ENCODE measurements at places on chromosomes 12 and 14. TPM values are rescaled to one million over a fixed set of nuclear protein-coding genes. Genes with fewer than 3 reads are reported as not detected.

Gene TSPAN11
- not detected for total RNA-seq

Gene FZD10
- total RNA-seq = not detected

Gene KRT2
- not detected for total RNA-seq

Gene OR4E2
- not detected for total RNA-seq

Gene PIGH
- 27.6 TPM for total RNA-seq

DNA sequence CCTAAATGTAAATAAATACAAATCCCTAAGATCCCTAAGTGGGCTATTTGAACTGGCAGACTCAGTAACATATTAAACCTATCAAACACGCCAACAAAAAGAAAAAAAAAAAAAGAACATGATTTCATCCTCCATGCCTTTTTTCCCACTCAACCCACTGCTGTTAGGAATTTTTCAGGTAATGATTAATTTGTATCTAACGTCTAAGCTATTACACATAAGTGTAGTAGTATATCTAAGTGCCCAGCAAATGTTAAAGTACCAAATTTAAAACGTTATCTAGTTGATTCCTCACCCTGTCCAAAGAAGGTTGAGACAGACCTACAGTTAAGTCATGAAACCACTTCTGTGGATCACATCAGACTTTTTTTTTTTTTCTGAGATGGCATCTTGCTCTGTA is 16.4 kb upstream of the ARID4A start:
- no peak for DNase-seq

DNA sequence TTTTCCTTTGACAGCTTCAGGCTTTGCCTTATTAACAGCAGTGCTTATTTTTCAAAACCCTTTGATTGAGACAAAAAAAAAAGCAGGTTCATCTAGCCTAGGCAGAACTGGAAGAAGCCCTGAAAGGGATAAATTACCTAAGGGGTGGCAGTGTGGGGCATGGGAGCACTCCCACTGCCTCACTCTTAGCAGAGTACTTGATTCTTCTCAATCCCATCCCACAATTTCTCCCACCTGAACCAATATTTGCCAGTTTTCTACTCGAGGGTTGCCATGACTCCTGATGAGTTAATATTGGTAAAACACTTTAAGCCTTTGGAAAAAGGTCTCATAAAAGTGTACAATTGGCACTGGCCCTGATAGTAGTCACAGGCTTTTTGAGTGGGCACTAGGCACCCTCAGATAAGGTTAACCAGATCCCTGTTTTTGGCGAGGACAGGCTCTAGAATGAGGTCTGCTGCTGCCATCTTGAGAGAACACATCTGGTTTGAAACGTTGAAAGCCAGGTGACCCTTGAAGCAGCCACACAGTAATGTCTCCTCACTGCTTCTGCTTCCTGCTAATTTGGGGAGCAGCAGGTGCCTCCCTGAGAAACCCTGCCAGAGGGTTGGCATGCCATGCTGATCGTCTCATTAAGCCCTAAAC is 320.0 kb downstream of the RAD51B start:
- DNase-seq = no peak

DNA sequence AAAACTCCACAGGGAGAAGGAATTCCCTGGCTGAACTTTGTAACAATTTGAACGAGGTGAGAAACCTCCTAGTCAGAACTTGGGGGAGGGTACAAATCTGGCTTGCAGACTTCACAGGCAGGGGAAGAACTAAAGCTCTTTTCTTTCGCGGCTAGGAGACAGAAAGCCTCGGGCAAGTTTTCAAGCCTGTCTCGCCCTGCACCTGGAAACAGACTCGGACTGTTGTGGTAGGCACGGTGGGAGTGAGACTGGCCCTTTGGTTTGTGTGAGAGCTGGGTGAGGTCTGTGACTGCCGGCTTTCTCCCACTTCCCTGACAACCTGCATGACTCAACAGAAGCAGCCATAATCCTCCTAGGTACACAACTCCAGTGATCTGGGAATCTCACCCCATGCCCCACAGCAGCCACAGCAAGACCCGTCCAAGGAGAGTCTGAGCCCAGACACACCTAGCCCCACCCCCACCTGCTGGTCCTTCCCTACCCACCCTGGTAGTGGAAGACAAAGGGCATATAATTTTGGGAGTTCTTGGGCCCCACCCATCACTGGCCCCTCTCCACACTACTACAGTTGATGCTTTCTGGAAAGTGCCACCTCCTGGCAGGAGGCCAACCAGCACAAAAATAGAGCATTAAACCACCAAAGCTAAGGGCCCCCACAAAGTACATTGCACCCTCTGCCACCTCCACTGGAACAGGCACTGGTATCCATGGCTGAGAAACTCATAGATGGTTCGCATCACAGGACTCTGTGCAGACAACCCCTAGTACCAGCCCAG is 102.7 kb upstream of the ST8SIA1 start:
- no peak for DNase-seq

GRCh38 chr14:65491274-65491673 is 78.7 kb downstream of the FUT8 start:
- DNase-seq = no peak

DNA sequence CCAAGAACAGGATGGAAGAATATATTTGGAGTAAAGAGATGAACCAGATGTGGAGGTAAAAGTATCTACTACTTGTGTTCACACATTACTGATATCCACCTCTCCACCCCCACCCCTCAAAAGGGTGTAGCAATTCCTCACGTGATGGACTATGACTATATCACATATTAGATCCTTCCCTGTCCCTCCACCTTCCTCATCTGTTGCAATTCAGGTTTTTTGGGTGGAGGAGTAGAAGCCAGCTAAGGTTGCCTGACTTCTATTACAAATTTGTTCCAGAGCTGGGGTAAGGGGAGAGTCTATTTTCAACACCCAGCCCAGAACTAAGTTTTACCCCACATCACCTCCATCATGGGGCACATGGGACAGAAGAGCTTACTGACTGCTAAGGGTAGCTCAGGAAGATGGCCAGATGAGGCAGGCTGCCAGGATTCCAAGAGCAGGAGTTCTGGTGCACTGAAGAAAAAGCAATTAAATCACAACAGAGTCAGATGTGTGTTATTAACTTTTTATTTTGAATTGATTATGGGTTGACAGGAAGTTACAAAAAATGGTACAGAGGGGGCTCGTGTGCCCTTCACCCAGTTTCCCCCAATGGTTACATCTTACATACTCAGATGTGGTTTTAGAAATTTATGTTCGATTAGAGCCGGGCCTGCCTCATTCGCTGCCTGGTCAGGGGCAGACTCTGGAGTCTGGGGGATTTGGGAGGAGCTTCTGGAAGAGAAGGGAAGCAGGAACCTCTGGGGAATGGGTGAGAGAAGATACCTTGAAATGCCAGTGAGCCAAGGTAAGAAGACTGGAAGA is 2.1 kb downstream of the RNASE13 start:
- DNase-seq = no peak

DNA sequence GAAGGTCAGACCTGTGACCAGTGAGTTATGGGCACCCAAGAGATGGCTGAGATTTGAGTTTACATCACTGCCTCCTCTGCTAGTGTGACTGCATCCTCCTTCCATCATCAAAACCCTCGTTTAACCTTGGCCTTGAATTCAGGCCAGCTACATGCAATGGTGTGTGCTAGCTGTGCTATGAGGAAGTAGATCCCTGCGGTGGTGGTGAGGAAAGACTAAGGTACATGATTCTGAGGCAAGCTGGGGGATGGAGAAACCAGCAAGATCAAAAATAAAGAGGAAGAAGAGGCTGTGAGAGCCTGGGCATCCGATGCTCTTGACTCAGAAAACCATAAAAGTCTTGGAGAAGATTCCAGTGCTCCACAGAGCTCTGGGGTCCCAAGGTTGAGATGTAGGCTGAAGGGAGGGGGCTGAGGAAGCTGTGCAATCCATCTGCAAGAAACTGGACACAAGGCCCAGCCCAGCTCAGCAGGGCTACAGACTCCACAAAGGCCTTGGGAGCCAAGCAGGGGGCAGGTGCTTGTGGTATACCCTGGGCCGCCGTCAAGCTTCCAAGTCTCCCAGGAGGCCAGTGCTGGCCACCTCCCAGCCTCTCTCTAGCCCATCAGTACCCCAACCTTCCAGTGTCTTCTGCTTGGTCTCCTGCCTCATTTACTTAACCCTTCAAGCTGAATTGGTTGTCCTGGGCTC is 774.8 kb downstream of the VRK1 start:
- no peak for DNase-seq

DNA sequence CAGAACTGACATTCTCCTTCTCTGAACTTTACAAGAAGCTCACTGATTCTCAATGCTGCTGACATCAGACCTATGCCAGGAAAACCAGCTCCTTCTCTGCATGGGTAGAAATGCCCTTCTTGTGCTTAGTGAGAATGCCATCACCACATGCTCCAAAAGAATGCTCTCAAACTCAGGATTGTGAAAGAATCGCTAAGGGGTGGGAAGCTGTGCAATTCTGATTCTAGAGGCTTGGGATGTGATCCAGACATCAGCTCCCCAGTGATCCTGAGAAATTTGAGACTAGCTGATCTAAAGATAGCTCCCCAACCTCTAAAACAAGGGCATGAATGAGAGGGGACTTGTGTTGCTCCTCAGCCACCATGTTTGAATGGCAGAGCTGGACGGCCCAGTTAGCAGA is 113.2 kb downstream of the DPF3 start:
- DNase-seq = no peak

DNA sequence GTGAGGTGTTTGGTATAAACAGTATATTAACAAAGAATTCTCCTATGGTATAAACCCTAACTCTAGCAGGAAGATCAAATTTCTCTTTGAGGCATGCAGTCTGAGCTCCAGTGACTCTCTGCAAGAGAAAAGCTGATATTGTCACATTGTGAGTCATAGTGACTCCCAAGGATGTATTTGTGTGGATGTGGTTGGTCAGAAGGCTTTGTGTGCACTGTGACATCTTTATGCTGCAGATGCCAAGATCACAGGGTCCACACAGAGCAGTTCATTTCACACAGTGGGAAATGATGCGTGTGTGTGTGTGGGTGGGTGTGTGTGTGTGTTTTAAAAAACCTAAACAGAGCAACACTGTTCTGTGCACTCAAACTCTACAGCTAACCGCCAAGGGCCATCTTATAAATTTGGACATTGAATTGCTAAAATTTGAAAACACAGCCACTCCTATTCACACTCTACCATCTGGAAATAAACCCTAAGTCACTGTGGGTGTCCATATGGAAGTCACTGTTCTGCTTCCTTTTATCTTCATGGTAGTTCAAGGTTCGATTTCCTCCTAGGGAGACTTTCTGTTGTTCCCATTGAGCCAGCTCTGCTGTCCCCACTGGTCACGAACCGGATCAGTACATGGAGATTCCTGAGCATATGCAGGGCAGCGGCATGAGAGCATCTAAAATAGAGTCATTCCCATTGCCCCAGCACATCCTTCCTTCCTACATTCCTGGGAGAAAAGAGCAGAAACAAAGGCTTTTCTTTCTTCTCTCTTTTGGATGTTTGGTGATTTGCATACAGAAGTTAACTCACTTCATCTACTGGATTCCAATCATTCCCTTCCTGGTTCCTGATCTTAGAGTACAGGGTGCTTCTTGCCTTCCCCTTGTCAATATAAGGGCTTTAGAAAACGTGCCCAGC is 727.6 kb downstream of the DIO2 start:
- no peak for DNase-seq

- peak; percentile 51 for DNase-seq
These were observed 9.4 kb upstream of the PRKAG1 start for GRCh38 chr12:49027846-49028555.

- no peak for DNase-seq
These were observed 130.8 kb upstream of the C14orf180 start for GRCh38 chr14:104448721-104449120.

GRCh38 chr14:26917086-26917485 is 319.3 kb upstream of the NOVA1 start:
- no peak for DNase-seq

DNA sequence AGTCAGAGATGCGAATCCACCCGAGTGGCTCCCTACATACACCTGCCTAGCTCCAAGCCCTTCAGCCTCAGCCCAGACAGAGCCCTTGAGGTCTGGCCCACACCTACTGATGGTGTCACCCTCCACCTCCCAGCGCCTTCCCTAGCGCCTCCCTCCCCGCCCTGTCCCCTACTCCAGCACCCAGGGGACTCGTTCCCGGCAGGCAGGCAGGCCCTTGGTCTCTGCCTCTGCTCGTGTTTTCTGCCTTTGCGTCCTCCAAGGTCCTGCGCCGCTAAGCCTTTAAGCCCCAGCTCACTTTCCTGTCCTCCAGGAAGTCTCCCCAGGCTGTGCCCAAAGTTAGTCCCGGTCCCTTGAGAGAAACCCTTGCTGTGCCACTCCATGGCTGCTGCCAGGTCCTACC is 12.7 kb downstream of the INF2 start:
- DNase-seq = no peak

GRCh38 chr12:63922474-63922873 is 78.0 kb downstream of the SRGAP1 start:
- DNase-seq = no peak

- DNase-seq = no peak
These were observed 17.0 kb downstream of the ANO6 start for GRCh38 chr12:45232756-45233372.

- no peak for DNase-seq
These were observed 161.7 kb upstream of the PARP11 start for GRCh38 chr12:4034921-4035320.

GRCh38 chr12:104469523-104469922 is 12.8 kb downstream of the CHST11 start:
- DNase-seq = no peak

DNA sequence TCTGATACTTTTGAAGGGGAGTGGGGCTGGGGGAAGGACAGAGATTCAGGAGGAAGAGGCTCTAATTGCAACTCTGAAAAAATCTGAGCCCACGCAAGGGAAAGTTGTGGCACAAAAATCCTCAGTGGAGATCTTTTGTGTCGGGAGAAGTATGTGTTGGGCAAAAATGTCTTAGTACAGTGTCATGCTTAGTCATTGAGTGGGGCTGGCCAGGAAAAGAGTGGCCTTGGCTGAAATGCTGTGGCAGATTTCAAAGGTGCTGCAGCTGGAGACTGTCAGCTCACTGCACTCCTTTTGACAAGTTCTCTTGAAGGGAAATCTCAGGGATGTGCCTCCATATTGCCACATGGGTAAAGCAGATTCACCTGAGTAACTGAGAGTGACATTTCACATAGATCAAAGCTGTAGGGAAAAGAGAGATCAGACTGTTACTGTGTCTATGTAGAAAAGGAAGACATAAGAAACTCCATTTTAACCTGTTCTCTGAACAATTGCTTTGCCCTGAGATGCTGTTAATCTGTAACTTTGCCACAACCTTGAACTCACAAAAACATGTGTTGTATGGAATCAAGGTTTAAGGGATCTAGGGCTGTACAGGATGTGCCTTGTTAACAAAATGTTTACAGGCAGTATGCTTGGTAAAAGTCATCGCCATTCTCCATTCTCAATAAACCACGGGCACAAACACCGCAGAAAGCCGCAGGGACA is 36.0 kb upstream of the GLIPR1 start:
- DNase-seq = no peak

- peak; percentile 18 for DNase-seq
These were observed 202.7 kb upstream of the BCL2L14 start for GRCh38 chr12:11868027-11868426.

Measured in activated naive CD4-positive, alpha-beta T cell treated with anti-CD3 and anti-CD28 coated beads, Interleukin-2, amount 50 U/mL, for 72 hours (primary cell).